ENCODE measurements at places on chromosomes 16 and 17. TPM values are rescaled to one million over a fixed set of nuclear protein-coding genes. Genes with fewer than 3 reads are reported as not detected.
A peak's percentile ranks its signal among the peaks of the same experiment; 100 is the strongest.

DNA sequence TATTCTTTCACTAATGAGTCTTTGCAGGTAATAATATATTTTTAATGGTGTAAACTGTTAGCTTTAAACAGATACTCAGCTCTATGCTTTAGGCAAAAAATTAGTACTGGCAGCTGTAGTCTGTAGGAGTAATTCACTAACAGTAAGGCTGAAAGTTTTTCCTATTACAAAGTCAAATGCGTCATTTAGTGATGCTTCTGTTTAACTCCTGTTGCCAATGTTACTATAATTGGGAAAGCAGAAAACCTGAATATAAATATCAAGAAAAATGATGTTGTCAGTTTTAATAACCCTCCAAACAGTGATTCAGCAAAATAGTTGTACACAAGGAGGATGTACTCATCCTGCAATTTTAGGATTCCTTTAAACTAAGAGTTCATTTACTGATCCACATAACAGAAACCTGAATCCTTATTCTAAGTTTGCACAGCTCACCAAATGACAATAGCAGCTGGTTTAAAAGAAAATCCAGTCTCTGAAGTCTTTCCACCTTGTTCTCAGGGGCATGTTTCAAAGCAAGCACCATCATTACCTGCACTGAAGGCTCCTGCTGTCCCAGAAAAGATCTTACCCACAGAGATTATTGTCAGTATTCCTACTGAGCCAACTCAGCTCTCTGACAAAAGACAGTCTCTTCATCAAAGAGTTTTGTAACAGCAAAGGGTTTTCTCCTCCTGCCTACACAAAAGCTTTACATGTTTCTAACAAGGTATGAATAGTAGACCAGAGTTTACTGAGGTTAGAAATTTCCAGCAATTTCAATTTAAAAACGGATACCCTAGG, 4.2 kb downstream of the CDR2 start:
- no peak for DNase-seq

DNA sequence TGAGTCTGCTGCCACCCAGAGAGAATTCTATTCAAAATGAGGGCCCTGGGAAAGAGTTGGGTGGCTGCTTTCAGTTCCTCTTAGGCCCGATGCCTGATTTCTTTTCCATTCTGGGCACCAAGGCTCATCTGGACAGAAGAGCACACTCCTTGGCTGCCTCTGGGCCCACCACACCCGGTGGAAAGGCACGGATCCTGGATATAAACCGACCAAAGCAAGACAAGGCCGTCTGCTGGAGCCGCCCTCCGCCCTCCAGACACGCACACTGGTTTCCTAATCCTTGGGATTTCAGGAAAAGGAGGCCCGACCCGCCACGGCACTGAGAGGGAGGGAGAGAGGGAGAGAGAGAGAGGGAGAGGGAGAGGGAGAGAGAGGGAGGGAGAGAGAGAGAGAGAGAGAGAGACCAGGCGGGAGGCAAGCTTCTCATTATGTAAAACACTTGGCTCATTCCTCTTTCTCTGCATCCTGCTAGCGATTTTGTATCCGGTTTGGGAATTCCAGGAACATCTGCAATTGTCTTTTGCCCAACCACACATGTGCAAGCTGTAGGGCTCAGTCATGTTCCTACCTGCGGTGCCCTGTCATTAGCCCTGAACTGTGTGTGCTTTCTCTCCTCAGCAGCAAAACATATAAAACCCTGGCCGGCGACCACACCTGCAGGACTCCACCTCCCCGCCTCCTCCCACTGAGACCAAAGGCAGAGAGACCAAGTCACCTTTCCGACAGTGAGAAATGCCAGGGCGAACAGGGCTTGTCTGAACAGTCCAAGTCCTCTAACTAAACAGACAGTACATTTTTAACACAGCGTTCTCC, 347.2 kb downstream of the SOX9 start:
- peak; percentile 58 for DNase-seq

GRCh38 chr16:57500578-57501111, 14.4 kb upstream of the DOK4 start:
- no peak for DNase-seq

DNA sequence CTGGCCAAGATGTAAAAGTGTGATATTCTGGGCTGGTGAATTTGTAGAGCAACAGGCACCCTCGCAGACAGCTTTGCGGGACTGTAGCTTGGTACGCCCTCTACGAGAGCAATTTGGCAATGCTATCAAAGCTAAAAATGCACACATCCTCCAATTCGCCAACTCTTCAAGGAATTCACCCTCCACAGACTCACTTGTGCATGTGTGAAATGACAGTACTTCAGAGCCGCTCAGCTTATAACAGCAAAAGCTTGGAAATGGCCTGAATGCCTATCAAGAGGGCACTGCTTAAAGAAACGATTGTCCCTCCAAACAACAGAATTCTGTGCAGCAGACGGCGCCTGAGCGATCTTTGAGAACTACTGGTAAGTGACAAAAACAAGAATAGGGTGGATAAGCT, 130.8 kb downstream of the SDK2 start:
- DNase-seq, result no peak

- DNase-seq, result no peak
Observed at GRCh38 chr16:1601489-1601888, 10.4 kb downstream of the IFT140 start.

GRCh38 chr17:21029036-21029435, 13.8 kb downstream of the USP22 start:
- DNase-seq, result no peak

GRCh38 chr17:39541652-39542051, 66.1 kb downstream of the NEUROD2 start:
- DNase-seq, result no peak

- peak; percentile 78 for DNase-seq
Observed at GRCh38 chr17:29155227-29155965, 24.8 kb downstream of the MYO18A start.

RNF222 gene
- not detected for total RNA-seq

ENPP7 gene
- total RNA-seq, result not detected

MMP15 gene
- 75.9 TPM for total RNA-seq

P3H4 gene
- 54.7 TPM for total RNA-seq

CCL17 gene
- total RNA-seq, result not detected

NATD1 gene
- total RNA-seq, result 0.97 TPM

RASD1 gene
- total RNA-seq, result 6.0 TPM

ARHGAP44 gene
- total RNA-seq, result 1.2 TPM

PHF23 gene
- 31.7 TPM for total RNA-seq

ZNF423 gene
- total RNA-seq, result not detected

SLC6A2 gene
- not detected for total RNA-seq

IL34 gene
- total RNA-seq, result 11.5 TPM

HERPUD1 gene
- 45.1 TPM for total RNA-seq

Measured in HT-29 (cell line).